Skeletal muscle tissue (tissue), 5 donors: ENCODE measurements at places on chromosomes 16 and 17. TPM values are rescaled to one million over a fixed set of nuclear protein-coding genes. Genes with fewer than 3 reads are reported as not detected.

RAB34 gene
- 44.9 TPM for total RNA-seq

KCNAB3 gene
- 0.52 TPM for total RNA-seq

SLC38A8 gene
- total RNA-seq, result not detected

EFCAB3 gene
- total RNA-seq, result not detected

IGFBP4 gene
- 76.2 TPM for total RNA-seq

TEKT1 gene
- total RNA-seq, result not detected

KRTAP4-4 gene
- not detected for total RNA-seq

CASKIN1 gene
- 0.52 TPM for total RNA-seq

CD68 gene
- 4.2 TPM for total RNA-seq
